ENCODE measurements at places on chromosomes 6 and 20. TPM values are rescaled to one million over a fixed set of nuclear protein-coding genes. Genes with fewer than 3 reads are reported as not detected.

DNA sequence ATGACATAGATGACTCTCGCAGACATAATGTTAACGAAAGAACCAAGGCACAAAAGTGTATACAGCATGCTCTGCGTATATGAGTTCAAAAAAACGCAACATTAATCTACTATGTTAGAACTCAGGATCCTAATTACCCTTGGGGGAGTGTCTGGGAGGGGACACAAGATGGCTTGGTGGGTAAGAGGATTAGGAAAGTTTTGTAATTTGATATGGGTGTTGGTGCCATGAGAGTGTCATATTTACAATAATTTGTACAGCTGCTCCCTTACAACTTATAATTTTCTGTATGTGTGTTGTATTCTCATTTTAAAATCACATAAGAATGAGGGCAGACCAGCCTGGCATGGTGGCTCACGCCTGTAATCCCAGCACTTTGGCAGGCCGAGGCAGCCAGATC lies 38.6 kb downstream of the TFEB start:
- DNase-seq = no peak

DNA sequence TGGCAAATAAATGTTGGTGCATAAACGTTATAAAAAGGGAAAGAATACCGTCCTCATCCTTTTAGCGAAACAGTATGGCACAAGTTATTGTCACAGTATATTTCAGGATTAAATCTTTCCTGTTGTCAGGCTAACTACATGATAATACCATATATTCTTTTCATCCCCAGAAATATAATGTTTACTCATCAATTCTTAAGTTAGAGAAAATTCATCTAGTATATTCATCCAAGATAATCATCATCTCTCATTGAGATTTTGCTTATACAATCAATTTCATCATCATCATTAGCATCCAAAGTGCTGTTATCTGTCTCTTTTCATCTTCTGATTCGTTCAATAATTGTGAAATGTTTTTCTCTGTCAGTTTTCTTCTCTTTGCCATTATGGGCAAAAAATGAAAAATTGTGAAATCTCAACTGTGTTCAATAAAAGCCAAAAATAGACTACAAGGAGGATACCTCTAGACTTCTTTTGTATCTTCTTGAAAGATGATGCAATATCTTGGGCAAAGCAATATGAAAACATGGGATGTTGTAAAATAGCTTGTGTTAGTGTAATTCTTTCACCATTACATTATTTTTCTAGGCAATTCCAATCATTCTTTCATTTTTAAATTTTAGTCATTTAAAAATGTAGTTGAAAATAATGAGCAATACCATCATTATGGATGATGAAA lies 2.6 kb downstream of the SPACA1 start:
- DNase-seq = no peak

- DNase-seq = no peak
These were observed 60.2 kb downstream of the LRRC1 start for GRCh38 chr6:53854843-53855567.

GRCh38 chr6:3581469-3581868 lies 124.6 kb upstream of the SLC22A23 start:
- DNase-seq = no peak

- DNase-seq = no peak
These were observed 268.8 kb upstream of the SULF2 start for GRCh38 chr20:48054051-48054450.

DNA sequence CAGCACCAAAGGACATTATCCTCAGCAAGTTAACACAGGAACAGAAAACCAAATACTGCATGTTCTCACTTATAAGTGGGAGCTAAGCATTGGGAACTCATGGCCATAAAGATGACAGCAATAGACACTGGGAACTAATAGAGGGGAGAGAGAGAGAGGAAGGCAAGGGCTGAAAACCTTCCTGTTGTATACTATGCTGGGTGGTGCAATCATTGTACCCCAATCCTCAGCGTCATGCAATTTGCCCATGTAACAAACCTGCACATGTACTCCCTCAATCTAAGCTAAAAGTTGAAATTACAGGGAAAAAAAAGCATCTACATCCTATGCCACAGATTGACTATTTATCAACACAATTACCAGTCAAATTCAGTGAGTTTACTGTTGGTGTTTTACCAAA lies 20.0 kb upstream of the VNN1 start:
- DNase-seq = no peak

GRCh38 chr20:49422161-49422560 lies 60.3 kb downstream of the KCNB1 start:
- DNase-seq = no peak

GRCh38 chr6:144744720-144745119 lies 459.6 kb downstream of the UTRN start:
- no peak for DNase-seq

DNA sequence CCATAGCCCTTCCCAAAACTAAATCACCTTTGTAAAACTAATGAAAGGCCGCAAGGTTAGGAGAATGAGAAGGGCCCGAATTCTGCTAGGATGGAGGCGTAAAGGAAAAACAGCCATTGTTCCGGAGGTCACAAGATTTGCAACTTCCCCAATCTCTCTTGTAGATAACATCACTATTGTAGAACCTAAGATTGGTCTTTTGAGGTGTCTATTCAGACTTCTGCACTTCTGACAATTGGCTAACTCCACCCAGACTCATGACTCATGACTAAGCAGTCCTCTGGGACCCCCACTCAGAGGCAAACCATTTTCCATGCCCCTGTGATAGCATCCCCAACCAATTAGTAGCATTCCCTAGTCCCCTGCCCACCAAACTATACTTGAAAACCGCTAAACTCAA lies 210.5 kb upstream of the SHLD1 start:
- no peak for DNase-seq

DNA sequence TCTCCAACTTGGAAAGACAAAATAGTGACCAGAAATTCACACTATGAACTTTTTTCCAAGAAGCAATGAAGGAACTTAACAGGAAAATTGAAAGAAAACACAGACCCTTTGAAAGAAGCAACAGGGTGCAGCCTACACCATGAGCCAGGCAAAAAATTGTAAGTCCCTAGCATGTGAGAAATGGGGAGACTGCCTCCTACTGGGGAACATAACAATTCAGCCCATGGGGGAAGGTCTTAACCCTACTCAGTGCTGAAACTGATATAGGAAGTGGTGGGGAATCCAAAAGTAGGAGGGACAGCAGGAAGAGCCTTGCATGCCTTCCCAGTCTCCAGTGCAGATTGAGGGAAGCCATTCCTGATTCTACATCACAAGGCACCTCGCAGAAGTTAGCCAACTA lies 235.1 kb upstream of the UFL1 start:
- DNase-seq = no peak

DNA sequence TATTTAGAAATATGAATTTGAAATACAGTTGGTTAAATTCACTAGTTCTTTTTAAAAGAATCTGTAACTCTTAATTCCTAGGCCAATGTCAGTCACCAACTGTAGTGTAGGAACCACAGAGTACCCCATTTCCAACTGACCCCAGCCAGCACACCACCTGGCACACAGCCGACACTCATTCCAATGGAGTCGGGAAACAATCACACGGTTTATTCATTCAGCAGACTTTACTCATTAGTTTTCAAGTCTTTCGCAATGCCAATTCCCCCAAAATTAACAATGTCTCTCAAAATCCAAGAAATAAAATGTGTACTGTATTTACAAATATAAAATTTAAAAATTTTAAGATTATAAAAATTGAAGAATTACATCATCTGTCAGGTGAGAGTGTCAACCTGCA lies 13.5 kb downstream of the ARG1 start:
- DNase-seq = no peak

- DNase-seq = no peak
These were observed 3.0 kb downstream of the PSMF1 start for GRCh38 chr20:1121429-1121828.

DNA sequence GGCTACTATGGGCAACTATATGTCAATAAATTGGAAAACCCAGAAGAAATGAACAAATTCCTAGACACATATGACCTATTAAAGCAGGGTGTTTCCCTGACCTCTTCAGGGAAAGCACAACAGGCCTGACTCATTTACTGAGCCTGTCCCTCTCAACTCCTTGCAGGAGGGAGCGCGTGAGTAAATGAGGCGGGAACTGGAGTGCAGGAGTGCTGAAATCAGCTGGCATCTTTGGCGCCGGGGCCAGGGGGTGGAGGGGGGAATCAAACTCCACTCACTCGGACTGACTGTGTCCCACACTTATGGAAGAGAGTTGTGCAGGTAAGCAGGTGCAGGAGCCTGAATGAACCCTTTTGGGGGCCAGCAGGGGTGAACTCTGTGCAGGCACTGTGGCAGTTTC lies 671.2 kb upstream of the PTCHD4 start:
- DNase-seq = no peak

DNA sequence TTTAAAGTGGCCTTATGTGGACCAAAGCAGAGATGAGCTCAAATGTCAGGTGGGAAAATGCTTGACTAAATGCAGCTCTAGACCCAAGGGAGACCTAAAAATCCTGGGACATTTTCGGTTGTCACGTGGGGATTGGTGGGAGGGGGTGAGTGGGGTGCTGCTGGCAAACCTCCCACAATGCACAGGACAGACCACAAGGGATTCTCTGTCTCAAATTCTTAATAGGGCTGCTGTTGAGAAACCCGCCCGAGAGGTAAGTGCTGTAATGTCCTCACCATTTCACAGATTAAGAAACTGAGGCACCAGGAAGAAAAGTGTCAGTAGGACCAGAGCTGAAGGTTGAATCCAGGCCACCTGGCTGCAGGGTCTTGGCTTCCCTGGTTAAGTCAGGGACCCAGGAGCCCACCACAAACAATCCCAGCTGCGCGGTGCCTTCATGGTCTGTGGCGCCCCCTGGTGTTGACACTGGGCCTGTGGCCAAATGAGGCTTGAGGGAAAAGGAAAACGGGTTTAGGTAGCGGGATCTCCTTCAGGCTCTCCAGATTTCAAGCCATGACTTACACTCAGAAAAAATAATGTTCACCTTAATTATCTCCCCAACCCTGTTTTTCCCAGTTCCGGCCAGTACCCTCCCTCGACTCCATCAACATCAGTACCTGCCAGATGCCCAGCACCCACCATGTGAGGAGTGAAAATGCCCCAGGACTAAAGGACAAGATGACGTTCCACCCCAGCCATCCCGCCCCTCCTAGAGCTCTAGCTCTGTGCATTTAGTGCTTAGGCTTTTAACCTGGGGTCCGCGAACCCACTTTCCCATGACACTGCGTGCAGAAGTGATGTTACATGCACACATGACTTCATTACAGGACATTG lies 7.2 kb downstream of the HLA-G start:
- DNase-seq = no peak

DNA sequence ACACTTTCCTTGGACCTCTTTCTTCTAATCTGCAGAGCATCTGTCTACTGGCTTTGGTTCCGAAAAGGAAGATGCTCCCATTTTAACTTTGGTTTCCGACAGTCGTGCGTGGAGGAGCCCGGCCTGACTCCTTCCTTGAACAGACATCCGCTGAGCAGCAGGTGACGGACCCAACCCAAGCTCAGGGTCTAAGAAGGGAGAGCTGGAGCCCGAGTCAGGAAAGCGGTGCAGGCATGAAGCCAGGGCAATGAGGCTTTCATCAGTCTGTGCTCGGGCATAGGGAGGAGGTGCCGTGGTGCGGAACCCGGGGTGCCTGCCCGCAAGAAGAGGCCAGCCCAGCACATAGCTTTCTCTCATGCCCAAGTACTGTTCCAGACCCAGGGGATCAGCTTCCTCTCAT lies 109.4 kb downstream of the CDH4 start:
- no peak for DNase-seq

DNA sequence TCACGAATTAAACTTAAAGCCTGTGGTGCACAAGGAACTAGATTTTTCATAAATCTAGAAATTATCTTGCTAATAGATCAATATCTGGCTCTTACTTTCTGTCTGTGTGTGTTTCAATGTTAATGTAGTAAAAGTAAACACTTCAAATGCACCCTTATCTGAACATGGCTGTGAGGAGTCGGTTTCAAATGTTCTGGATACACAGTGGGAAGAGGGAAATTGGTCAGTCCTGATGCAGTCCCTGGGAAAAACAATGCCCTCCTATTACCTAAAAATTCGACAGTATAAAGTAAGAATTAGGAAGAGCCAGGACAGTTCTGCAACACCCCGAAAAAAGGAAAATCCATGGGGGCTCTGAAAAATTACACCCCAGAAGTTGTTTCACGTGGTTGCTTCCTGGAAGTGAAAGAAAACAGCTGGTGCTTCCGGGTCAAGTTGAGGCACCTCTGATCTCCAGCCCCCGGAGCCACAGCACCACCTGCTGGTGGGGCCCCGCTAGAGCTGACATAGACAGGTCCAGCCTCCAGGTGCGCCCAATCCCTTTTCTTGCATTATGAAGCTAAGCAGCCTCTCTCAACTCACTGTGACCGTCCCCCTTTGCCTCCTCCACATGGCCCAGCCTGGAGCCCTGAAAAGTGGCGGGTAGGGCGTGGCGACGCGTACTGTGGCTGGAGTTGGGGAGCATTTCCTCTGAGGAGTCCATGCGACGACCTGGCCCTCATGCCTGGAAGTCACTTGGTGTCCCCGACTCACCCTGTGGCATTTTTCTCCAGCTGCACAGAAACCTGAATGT lies 8.3 kb downstream of the SEMG2 start:
- no peak for DNase-seq

NRSN1 gene
- total RNA-seq = not detected

SAMD10 gene
- total RNA-seq = 2.5 TPM

C20orf141 gene
- total RNA-seq = not detected

SLC22A16 gene
- total RNA-seq = not detected

BICRAL gene
- total RNA-seq = 3.5 TPM

SOX18 gene
- total RNA-seq = 27.3 TPM

DUSP15 gene
- total RNA-seq = not detected

TRAPPC3L gene
- 0.04 TPM for total RNA-seq

RBBP9 gene
- 13.6 TPM for total RNA-seq

C4B gene
- 1.0 TPM for total RNA-seq

TFAP2D gene
- not detected for total RNA-seq

KIAA1755 gene
- total RNA-seq = 0.07 TPM

XKR7 gene
- not detected for total RNA-seq

FUT9 gene
- not detected for total RNA-seq
